ENCODE measurements at places on chromosomes 2 and 18.

GRCh38 chr2:217299590-217299989, 439.7 kb upstream of the TNP1 start:
- no peak for DNase-seq

DNA sequence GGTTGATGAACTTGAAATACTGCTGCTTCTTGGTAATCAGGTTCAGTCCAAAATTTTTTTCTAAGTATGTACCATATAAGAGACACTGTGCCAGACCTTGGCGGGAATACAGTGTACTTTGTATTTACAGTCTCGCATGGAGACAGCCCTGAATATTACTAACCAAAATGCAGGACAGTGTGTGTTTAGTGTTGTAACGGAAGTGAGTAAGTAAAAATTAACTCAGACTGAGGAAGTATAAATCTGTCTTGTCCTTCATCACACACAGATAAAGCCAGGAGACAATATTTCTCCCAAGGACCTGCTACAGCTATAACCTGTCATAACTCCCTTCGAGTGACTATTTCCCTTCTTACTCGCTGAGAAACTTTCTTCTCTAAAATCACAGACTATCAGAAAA, 76.9 kb downstream of the ACTR3 start:
- no peak for DNase-seq

DNA sequence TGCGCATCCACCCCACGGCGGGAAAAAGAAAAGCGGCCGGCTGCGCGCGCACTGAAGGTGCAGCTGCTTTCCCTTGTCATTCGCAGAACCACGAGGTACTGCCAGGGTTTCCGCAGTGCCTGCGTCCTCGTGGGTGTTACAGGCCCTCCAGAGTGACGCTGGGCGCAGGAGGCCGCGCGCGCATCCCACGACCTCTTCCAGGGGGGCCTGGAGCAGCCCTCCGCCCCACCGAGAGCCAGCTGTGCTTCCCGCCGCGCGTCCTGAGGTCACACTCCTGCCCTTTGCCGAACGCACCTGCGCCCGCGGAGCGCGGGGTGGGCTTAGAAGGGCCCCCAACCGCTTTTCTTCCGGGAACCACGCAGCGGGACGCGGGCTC, 378 bp upstream of the IAH1 start:
- peak; percentile 42 for DNase-seq

DNA sequence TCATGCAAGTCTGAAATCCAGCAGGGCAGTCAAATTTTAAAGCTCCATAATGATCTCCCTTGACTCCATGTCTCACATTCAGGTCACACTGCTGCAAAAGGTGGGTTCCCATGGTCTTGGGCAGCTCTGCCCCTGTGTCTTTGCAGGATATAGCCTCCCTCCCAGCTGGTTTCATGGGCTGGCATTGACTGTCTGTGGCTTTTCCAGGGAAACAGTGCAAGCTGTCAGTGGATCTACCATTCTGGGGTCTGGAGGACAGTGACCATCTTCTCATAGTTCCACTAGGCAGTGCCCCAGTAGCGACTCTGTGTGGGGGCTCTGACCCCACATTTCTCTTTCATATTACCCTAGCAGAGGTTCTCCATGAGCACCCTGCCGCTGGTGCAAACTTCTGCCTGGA, 220.6 kb upstream of the COPS8 start:
- no peak for DNase-seq

DNA sequence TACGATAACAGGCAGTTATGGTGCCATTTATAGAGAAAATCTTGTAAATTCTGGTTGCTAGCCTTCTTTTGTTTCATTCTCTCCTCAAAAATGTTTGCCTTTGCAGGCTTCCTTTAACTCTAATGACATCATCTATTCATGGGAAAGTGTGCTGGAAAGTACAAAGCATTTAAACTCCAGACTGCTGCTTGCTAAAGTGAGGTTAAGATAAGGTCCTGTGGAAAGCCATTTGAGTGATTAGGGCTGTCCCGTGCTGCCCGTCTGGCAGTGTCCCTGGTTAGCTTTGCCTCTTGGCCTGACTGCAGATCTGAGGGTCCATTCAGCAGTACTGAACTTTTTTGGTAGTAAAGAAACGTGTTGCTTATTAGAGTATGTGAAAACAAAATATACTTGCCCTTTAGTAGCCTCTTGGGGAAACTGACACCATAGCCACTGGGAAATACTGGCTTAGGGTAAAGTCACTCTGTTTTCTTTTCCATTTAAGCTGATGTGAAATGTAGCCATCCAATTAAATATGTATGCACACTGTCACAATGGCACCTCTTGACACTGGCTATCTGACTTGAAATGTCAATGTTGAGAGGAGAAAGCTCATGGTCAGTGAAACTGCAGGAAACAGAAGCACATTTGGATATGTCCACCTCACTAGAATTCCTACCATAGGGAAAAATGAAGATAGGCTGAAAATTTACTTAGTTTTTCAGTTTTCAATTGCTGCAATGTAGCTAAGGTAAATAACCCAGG, 321.5 kb downstream of the SLC8A1 start:
- no peak for DNase-seq

- DNase-seq = no peak
Measured at GRCh38 chr2:108215794-108216211, 24.0 kb upstream of the SULT1C3 start.

DNA sequence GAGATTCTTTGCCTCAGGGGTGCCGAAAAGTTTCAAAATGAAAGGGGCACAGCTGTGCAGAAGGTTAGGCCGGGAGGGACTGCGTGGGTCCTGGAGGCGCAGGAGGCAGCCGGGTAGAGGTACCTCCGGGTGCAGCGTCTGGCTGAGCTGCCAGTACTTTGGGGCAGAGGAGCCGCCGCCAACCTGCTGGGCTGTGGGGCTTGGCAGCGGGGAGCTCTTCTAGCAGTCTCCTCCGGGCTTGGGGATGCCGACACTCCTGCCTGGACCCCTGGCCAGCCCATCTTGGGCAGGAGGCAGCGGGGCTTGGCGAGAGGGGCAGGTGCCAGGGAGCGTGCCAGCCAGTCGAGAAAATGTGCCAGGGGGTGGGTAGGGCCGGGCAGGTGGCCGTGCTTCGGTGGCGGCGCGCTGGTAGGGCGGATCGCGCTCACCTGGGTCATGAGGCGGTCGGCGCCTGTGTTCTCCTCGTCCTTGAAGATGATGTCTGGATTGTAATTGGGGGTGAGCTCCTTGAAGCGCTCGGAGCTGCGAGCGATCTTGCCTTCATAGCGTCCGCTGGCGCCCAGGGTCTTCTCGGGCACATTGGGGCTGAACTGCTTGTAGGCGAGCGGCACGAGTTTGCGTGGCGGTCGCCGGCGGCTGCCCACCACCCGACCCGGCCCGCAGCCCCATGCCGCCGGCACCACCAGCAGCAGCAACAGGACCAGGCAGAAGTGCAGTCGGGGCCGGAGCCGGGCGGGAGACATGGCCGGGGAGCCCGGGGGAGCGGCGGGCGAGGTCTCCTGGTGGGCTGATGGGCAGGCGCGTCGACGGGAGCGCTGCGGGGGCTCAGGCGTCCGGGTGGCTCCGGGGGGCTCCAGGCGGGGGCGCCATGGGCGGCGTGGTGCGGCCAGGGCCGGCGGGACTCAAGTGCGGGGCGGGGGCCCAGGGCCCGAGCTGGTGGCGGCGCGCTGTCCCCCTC, 717 bp downstream of the IHH start:
- no peak for DNase-seq

GRCh38 chr2:182894174-182894573, 27.7 kb upstream of the FRZB start:
- DNase-seq = no peak

- DNase-seq = no peak
Measured at GRCh38 chr2:239534581-239535412, 134.0 kb upstream of the HDAC4 start.

GRCh38 chr2:85437488-85438200, 19.1 kb downstream of the SH2D6 start:
- peak; percentile 48 for DNase-seq

GRCh38 chr2:116416731-116417377, 1397.6 kb upstream of the DDX18 start:
- no peak for DNase-seq

- no peak for DNase-seq
Measured at GRCh38 chr2:39989888-39990287, 210.8 kb upstream of the THUMPD2 start.

Data from activated naive CD4-positive, alpha-beta T cell (primary cell).